GM12878 (cell line): ENCODE measurements at places on chromosomes 13 and 19. TPM values are rescaled to one million over a fixed set of nuclear protein-coding genes. Genes with fewer than 3 reads are reported as not detected.

RAB20 gene
- 7.8 and 10.6 TPM in 2 replicates for polyA plus RNA-seq

SIGLEC11 gene
- polyA plus RNA-seq, result not detected in 2 replicates

- DNase-seq, result no peak
- no peaks in the 10 kb centered on the region for H3K36me3 ChIP-seq
- no peaks in the 10 kb centered on the region for H3K4me1 ChIP-seq
- no peak overlapping the region for H3K4me3 ChIP-seq
- H3K27ac ChIP-seq, result no peak overlapping the region
Observed at GRCh38 chr19:15636026-15636425, 4.7 kb upstream of the CYP4F3 start.

A1BG gene
- 14.9 and 18.9 TPM in 2 replicates for polyA plus RNA-seq

GRCh38 chr19:50893047-50893736 lies 18.0 kb downstream of the KLK4 start:
- H3K36me3 ChIP-seq, result no peaks in the 10 kb centered on the region
- H3K4me3 ChIP-seq, result no peak overlapping the region
- H3K27me3 ChIP-seq, result no peaks in the 10 kb centered on the region
- no peak for DNase-seq

DNA sequence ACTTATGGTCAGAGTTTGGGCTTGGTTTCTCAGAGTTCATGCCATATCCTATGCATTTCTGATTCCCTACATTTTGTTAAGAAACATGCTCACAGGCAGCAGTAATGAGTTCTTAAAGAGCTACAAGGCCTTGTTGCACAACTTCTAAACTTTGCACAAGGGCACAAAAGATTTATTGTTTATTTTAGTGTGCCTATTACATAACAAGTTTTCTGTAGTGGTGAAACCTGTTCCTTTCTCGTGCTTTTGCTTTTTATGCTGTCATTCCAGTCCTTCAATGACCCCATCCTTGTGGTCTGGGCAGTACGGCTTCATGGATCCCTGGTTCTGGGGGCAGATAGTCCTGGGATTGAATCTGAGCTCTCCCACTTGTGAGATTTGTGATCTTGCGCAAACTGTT lies 17.8 kb downstream of the ZNF507 start:
- H3K4me1 ChIP-seq, result no peaks in the 10 kb centered on the region
- DNase-seq, result no peak
- no peak overlapping the region for H3K4me3 ChIP-seq

DNA sequence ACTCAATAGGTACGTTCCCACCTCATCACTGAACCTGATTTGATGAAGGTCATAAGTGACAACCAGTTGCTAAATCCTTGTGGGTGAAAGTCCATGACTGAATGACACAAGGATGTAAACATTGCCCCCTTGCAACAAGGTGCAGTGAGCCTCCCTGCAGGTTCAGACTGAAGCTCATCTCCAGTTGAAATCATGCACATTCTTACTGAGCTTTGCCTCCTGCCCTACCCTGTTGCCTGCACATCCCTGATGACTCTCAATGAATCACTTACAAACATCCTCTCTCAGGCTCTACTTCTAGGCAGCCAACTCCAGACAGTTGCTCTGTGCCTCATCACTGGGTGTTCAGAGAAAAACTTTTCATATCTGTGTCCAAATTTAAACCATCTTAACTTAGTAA lies 42.5 kb upstream of the ARGLU1 start:
- H3K4me3 ChIP-seq, result no peak overlapping the region
- H3K4me1 ChIP-seq, result no peaks in the 10 kb centered on the region
- no peak for DNase-seq
- no peaks in the 10 kb centered on the region for H3K36me3 ChIP-seq
- no peak overlapping the region for H3K27ac ChIP-seq

GRCh38 chr13:72500851-72501250 lies 226.6 kb downstream of the MZT1 start:
- no peaks in the 10 kb centered on the region for H3K36me3 ChIP-seq
- H3K4me1 ChIP-seq, result no peaks in the 10 kb centered on the region
- no peak overlapping the region for H3K27ac ChIP-seq
- H3K4me3 ChIP-seq, result no peak overlapping the region
- no peak for DNase-seq

DNA sequence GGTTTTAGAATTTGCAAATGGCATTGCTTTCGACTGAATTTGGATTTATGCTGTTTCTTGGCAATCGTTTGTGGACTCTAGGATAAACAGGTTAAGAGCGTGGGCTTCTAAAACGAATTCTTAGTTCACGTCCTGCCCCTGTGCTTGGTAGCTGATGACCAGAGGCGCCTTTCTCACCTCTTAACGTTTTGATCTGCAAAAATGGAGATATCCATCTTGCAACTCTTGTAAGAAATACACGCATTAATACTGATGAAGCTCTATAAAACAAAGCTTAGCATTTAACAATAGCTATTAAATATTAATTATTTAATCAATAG lies 580 bp upstream of the KATNAL1 start:
- peak overlapping the region; percentile 74; the same call in 1 of the 2 replicates for H3K27ac ChIP-seq
- no peak for DNase-seq
- peaks cover 18% of the 10 kb centered on the region for H3K4me1 ChIP-seq
- H3K27me3 ChIP-seq, result no peaks in the 10 kb centered on the region
- no peaks in the 10 kb centered on the region for H3K36me3 ChIP-seq

DNA sequence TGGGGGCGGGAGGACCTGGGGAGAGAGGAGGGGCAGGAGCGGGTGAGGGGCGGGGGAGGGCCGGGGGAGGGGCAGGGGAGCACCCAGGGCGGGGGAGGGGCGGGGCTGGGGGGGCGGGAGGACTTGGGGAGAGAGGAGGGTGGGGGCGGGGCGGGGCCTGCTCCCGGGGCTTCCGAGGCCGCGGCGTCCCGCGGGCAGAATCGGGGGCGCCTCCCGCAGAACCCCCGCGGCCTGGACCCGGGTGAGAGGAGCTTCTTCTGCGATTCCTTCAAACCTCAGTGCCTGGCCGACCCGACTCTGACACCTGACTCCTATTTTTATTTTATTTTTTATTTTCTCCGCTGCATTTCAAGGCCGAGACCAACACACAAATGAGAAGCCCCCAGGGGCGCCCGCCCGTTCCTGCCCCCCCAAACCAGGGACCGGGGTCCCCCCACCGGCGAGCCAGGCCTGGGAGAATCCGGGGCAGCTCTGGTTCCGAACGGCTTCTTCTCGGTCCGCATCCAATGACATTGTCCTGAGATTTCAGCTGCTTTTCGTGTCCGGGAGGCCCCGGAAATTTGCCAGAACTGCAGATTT lies 470 bp upstream of the GRTP1 start:
- H3K4me3 ChIP-seq, result no peak overlapping the region
- H3K27me3 ChIP-seq, result peaks cover 5% of the 10 kb centered on the region

DNA sequence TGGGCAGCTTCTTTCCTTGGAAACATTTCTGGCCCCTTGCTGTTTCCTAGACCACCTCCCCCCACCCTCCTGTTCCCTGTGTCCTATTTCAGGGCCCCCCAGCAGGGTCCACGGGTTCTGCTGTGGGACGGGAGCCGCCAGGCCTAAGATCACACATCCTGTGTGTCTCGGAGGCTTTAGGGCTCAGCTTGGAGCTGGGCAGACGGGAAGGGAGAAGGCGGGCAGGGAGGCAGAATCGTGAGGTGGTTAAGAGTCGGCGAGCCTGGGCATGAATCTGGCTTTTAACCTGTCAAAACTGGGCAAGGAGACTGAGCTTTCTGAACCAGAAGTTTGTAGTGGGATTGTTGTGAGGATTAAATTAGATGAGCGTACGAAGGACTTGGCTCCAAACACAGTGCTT lies 4.8 kb downstream of the KCNC3 start:
- no peak for DNase-seq
- H3K4me3 ChIP-seq, result no peak overlapping the region
- H3K27ac ChIP-seq, result no peak overlapping the region
- H3K4me1 ChIP-seq, result peaks cover 10% of the 10 kb centered on the region

DNA sequence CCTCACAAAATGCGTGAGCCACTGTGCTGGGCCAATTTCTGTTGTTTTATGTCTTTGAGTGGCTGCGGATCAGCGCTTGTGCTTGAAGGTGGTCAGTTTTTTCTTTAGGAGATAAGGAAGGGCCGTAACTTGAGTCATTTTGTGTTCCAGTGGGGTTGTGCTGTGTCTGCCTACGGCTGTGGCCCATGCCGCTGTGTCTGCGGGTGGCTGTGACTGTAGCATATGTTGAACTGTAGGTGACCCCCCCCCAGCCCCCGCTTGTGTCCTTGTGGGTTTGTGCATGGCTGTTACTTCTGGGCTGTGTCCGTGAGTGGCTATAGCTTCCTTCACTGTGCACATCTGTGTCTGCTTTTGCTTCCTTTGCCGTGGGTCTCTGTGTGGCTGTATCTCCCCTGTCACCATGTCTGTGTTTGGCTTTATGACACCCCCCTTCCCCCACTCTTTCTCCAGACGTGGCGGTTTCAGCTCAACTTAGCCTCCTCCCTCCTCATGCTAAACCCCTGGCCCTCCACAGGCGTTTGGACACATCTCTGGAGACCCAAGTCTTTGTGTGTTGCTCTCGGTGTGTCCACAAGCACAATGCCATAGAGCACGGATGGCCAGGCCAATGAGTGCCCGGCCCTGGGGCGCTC lies 675 bp downstream of the PPP1R14A start:
- H3K4me1 ChIP-seq, result no peaks in the 10 kb centered on the region
- DNase-seq, result no peak
- no peaks in the 10 kb centered on the region; the same call in 1 of the 2 replicates for H3K27me3 ChIP-seq
- H3K36me3 ChIP-seq, result no peaks in the 10 kb centered on the region
- no peak overlapping the region for H3K4me3 ChIP-seq
- H3K27ac ChIP-seq, result no peak overlapping the region

DNA sequence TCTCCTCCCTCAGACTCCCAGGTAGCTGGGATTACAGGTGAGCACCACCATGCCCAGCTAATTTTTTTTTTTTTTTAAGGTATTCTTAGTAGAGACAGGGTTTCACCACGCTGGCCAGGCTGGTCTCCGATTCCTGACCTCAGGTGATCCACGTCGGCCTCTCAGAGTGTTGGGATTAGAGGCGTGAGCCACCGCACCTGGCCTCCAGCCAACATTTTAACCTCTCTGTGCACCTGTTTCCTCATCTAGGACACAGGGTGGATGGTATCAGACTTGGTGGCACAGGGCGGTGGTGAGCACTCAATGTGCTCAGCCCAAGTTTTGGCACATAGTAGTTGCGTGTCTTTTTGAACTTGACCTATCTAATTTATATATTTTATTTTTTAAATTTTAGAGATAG lies 12.5 kb downstream of the APBA3 start:
- H3K4me3 ChIP-seq, result no peak overlapping the region
- no peaks in the 10 kb centered on the region for H3K36me3 ChIP-seq
- no peaks in the 10 kb centered on the region for H3K4me1 ChIP-seq
- no peak overlapping the region for H3K27ac ChIP-seq

GRCh38 chr19:7488736-7489353 lies at the start of gene PEX11G:
Gene PEX11G (minus strand): TSS chr19:7489035. CDS start chr19:7489010, 25 bp downstream.
- no peaks in the 10 kb centered on the region for H3K27me3 ChIP-seq
- H3K4me3 ChIP-seq, result peak within 1 kb of the TSS; percentile 62
- no peaks in the 10 kb centered on the region; the same call in 1 of the 2 replicates for H3K4me1 ChIP-seq

DNA sequence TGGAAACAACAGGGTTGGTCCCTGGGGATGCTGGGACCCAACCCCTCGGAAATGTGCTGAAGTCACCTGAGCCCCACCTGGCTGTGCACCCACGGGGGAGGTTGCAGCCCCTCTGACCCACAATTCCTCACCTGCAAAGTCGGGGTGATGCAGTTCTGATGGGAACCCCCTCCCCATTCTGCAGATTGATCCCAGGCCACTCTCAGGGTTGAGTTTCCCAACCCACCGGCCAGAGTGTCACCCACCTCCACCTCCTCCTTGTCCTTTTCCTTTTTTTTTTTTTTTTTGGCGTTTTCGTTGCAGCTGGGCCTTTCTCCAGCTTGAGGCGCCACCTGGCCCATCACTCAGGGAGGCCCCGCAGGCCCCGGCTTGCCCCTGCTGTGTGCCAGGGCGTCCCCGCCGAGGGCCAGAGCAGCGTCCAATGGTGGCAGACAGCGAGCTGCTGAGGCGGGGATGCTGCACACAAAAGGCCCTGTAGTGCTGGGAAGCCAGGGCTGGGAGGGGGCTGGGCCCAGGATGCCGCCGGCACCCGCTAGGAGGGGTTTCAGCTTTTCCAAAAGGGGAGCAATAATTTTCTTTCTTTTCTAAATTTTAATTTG lies 4.6 kb downstream of the PIK3R2 start:
- no peak overlapping the region for H3K27ac ChIP-seq
- no peak for DNase-seq
- no peaks in the 10 kb centered on the region for H3K27me3 ChIP-seq
- H3K4me1 ChIP-seq, result peaks cover 13% of the 10 kb centered on the region
- H3K36me3 ChIP-seq, result peaks cover 5% of the 10 kb centered on the region; the same call in 1 of the 2 replicates

DNA sequence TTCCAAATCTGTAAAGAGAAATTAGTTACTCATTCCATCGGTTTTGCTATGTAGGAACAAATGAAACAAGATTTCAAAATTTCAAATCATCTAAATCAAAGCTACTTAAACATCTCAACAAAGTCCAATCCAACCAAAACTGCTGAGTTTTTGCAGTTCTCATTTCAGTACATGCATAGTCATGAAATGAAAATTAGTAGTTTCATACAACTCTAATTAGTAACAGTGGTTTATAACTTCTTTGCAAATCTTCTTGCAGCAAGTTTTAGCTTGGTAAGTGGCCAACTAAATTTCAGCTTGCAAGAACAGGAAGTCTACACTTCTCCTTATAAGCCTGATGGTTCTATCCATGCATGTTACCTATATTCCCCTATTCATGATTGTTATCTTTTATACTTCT lies 75.6 kb downstream of the SPRY2 start:
- no peaks in the 10 kb centered on the region for H3K36me3 ChIP-seq
- no peak overlapping the region for H3K27ac ChIP-seq
- H3K4me3 ChIP-seq, result no peak overlapping the region
- DNase-seq, result no peak

GRCh38 chr13:111926501-111927180 lies 140.3 kb upstream of the SOX1 start:
- no peaks in the 10 kb centered on the region for H3K36me3 ChIP-seq
- H3K27ac ChIP-seq, result no peak overlapping the region
- H3K4me1 ChIP-seq, result no peaks in the 10 kb centered on the region
- no peaks in the 10 kb centered on the region for H3K27me3 ChIP-seq

DNA sequence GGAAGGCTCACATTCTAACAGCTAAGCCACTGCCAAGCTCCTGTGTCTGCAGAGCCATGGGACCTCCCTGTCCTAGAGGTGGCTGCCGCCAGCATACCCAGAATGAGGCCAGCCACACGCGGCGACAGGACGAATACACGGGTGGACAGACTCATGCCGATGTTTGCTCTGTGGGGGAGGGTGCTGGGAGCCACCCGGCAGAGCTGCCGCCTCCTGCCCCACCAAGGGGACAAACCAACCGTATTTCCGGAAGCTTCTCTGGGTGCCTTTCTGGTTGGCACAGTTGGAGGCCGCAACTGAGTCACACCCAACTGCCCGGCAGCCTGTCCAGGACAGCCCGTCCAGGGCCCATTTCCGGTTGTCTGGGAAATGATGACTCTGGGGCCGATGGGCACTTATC lies 20.3 kb downstream of the C13orf46 start:
- H3K4me1 ChIP-seq, result no peaks in the 10 kb centered on the region
- no peak overlapping the region for H3K4me3 ChIP-seq
- no peaks in the 10 kb centered on the region for H3K36me3 ChIP-seq
